Activated CD4-positive, alpha-beta memory T cell treated with anti-CD3 and anti-CD28 coated beads for 36 hours (primary cell): ENCODE measurements at places on chromosomes 6 and 20.

GRCh38 chr6:10838794-10839333 lies 525 bp upstream of the MAK start:
- DNase-seq, result peak; percentile 63

GRCh38 chr6:41167173-41167963 lies 4.5 kb upstream of the TREM2 start:
- no peak for DNase-seq

- DNase-seq, result no peak
Observed at GRCh38 chr6:96899019-96899418, 1.3 kb upstream of the NDUFAF4 start.

DNA sequence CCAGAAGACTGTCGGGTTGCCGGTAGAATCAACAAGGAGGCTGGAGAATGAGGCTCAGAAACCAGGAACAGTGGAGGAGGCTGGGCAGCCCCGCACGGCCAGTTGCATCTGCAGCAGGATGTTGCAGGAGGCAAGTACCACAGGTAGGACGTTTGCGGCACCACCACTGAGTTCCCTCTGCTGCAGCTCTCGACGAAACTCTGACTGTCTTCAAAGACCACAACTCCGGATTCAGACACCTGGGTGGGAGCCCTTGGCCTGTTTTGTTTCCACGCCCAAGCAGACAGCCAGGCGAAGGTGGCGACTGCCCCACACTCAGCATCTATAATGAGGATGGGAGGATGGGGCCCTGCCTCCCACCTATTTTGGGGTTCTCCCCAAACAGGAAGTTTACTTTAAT lies 218.2 kb downstream of the ZDHHC14 start:
- DNase-seq, result no peak

GRCh38 chr6:149608381-149608982 lies 40.0 kb downstream of the KATNA1 start:
- no peak for DNase-seq

- no peak for DNase-seq
Observed at GRCh38 chr6:110934381-110934898, 24.1 kb upstream of the GTF3C6 start.

DNA sequence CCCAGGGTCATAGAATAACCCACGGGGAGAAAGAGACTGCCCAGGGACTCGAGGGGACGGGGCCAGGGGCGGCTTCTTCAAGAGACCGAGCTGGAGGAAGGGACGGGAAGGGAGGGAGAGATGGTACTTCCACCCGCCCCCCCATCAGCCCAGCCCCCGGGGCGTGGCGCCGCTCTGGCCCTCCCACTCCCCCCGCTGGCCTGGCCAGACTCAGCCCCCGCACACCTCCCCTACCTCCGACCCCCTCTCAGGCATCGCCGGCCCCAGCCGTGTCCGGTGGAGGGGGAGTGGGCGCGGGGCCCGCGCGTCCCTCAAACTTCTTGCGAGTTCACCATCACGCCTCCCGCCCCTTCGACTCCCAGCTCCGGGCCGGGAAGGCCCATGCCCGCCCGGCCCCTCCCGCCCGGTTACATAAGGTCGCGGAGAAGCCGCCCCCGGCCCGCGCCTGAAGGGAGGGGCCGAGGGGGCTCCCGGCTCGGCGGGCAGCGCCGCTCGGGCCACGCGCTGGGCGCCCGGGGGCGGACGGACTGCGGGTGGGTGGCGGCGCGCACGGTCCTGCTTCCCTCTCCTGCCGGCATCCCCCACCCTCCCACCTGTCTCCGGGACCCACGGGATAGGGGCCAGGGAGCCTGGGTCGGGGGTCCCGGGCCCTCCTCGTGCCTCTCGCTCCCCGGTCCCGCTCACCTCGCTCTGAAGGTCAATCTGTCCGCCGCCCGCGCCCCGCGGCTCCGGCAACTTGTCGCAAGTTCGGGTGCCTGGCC lies 562 bp downstream of the TFEB start:
- peak; percentile 76 for DNase-seq

DNA sequence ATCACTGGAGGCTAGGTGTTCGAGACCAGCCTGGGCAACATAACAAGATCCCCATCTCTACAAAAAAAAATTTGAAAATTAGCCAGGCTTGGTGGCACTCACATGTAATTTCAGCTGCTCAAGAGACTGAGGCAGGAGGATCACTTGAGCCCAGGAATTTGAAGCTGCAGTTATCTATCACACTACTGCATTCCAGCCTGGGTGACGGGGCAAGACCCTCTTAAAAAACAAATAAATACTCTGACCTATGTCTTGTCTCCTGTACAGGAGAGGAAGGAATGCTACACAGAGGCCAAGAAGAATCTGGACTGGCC lies 25.8 kb downstream of the COX4I2 start:
- DNase-seq, result no peak

GRCh38 chr6:138864343-138864890 lies 68.5 kb downstream of the ECT2L start:
- DNase-seq, result no peak

GRCh38 chr6:139639507-139639906 lies 265.1 kb upstream of the CITED2 start:
- DNase-seq, result no peak

DNA sequence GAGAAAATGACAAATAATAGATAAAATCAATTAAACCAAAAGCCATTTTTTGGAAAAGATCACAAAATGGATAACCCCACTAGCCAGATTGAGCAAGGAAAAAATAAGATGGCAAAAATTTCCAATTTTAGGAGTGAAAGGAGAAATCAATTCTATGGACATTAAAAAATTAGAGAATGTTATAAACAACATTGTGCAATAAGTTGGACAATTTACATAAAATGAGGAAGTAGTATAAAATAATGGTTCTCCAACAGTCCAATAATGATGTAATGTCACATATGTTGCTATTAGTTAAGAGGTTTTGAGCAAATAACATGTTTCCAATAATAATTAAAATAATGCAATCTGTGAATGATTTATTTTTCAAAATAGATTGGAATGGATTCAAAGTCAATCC lies 3.1 kb upstream of the SNAP91 start:
- DNase-seq, result no peak

DNA sequence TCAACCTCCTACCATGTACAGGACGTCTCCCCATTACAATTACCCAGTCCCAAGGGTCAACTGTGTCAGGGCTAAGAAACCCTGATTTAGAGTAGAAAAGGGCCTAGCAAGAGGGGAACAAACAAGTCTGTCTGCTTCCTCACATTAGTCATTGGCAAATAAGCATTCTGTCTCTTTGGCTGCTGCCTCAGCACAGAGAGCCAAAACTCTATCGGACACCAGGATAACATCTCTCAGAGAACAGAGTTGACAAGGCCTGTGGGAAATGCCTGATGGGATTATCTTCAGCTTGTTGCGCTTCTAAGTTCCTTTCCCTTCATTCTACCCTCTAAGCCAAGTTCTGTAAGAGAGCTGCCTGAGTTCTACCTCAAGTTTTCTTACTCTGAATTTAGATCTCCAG lies 19.0 kb upstream of the VSX1 start:
- no peak for DNase-seq

- no peak for DNase-seq
Observed at GRCh38 chr6:107360476-107360875, 98.9 kb downstream of the PDSS2 start.

- no peak for DNase-seq
Observed at GRCh38 chr6:80477591-80477990, 371.1 kb downstream of the BCKDHB start.

DNA sequence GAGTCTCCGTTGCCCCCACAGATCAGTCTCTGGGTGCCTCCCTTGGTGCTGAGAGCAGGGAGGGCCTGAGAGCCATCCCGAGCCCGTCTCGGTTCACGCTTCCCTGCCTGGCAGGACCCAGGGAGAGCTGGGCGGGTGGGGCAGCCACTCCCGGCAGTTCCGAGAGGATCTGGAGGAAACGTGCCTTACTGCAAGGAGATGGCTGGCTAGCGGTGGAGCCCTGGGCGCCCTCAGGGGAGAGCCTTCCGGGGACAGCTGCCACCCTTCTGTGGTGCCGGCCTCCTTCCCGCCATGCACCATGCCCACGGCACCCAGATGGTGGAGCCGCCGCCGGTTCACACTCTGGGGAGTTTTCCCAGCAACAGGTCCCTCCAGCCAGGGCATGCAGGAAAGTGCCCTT lies 45.8 kb upstream of the SLCO4A1 start:
- DNase-seq, result no peak

DNA sequence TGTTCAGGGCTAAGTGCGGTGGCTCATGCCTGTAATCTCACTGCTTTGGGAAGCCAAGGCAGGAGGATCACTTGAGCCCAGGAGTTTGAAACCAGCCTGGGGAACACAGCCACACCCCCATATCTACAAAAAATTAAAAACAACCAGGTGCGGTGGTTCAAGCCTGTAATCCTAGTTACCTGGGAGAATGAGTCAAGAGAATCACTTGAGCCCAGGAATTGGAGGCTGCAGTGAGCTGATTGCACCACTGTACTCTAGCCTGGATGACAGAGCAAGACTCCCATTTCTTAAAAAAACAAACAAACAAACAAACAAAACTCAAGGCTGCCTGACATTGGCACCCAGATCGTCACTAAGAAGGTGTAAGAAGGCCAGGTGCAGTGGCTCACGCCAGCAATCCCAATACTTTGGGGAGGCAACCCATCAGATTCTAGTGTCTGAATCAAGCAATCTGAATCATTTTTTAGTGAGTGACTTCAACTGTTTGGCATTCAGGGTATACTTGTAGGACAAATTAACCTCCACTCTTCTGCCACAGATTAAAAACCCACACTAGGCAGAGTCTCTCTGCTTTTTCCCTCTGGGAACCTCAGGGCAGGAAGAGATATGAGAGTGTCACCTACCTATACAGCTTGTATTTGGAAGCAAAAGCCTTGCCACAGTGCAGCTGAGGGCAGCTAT lies 6.1 kb downstream of the PLAGL2 start:
- DNase-seq, result no peak

- DNase-seq, result no peak
Observed at GRCh38 chr20:19692100-19692499, 66.0 kb upstream of the RIN2 start.

- DNase-seq, result peak; percentile 59
Observed at GRCh38 chr20:52083627-52084232, 107.8 kb downstream of the ZFP64 start.

DNA sequence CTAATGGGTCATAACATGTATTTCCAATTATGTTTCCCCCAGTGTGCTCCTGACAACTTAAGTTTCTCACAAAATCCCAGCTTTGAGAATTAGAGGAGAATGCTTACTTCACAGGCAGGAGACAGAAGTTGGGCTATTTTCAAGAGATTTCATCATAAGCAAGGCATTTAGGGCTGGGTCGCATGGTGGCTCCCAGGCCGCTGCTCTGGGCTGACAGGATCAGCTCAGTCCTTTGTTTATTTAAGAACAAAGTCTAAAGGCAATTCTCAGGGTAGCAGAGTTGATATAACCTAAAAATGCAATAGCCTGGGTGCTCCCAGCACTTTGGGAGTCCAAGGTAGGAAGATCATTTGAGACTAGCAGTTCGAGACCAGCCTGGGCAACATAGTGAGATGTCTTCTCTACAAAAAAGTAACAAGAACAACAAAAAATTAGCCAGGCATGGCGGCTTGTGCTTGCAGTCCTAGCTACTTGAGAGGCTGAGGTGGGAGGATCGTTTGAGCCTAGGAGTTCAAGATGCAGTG lies 10.9 kb downstream of the FOXQ1 start:
- DNase-seq, result no peak

DNA sequence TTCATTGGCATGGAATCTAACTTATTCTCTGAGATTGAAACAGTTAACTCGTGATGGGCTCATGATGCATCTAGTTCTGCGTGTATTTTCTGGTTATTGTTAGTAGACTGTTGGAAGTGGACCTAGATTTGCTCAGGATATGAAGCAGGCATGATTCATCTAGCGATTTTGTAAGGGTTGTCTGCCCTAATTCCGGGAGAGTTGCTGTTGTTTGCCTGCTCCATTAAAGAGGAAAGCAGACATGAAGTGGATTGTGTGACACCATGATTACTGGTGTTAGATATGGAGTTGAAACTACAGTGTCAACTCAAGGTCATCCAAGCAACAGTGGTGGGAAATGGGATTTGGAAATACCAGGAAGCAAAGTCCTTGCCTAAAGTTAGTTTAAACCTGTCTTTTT lies 41.0 kb downstream of the SOX4 start:
- DNase-seq, result no peak

- no peak for DNase-seq
Observed at GRCh38 chr20:44601801-44602204, 19.4 kb downstream of the PKIG start.

- no peak for DNase-seq
Observed at GRCh38 chr20:32457479-32457986, 99.4 kb downstream of the ASXL1 start.

GRCh38 chr6:170248111-170248805 lies 42.6 kb downstream of the DLL1 start:
- DNase-seq, result no peak

GRCh38 chr6:75752365-75752764 lies 3.3 kb downstream of the MYO6 start:
- DNase-seq, result no peak

DNA sequence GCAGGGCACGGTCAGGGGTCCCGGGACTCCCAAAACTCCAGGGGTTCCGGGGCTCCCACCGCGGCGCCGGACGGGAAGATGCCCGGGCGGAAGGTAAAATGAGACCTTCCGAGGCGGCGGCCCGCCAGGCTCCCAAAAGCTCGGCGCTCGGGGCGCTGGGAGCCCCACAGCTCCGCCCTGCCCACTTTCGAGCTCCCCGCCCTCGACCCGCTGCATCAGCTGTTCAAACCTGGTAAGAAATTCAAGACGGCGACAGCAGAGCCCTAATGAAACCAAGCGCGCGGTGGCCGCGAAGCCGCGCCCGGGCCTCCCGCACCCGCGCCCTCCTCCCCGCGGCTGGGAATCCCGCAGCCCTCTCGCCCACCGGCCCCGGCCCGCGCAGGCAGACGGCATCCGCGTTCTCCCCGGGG lies 369 bp downstream of the SLC4A11 start:
- DNase-seq, result peak; percentile 64

DNA sequence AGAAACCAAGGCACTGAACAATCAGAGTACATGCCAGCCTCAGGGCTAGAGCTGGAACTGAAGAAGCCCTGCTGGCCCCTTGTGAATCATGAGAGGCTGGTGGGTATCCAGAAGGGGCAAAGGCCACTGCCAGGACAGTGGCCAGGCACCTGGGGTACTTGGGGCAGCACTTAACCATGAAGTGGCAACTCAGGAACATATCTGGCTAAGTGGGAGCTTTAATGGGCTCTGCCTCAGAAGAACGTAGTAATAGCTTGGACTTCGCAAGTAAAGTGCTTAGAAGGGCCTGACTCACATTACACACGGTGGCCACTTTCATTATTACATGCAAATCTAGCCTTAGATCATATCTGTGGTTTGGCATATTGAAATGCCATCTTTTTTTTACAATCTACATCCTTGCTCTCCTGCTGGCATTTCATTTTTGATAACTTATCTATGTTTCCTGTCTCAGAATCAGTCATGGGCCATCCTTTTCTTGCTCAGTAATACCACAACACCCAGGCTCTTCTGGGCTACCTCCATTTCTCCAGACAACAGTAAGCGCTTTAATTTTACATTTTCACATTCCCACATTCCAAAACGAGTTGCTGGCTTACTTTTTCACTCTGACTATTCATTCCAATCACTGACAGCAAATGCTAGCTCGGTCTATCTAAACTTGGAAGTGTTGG lies 21.6 kb downstream of the NAPB start:
- peak; percentile 27 for DNase-seq
